AG08396 (cell line): ENCODE measurements at places on chromosomes 4 and X.

DNA sequence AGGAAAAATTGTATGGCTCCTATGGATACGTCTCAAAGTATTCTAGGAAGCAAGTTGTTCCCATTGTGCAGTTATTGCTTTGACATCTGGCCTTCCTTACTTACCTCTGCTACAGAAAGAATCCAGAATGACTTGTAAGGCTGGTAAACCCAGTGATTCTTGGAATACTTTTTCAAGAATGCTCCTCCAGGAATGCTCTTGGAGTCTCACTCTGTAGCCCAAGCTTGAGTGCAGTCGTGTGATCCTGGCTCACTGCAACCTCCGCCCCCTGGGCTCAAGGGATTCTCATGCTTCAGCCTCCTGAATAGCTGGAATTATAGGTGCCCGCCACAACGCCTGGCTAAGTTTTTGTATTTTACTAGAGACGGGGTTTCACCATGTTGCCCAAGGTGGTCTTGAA lies 38.1 kb downstream of the GAB1 start:
- no peak for DNase-seq

DNA sequence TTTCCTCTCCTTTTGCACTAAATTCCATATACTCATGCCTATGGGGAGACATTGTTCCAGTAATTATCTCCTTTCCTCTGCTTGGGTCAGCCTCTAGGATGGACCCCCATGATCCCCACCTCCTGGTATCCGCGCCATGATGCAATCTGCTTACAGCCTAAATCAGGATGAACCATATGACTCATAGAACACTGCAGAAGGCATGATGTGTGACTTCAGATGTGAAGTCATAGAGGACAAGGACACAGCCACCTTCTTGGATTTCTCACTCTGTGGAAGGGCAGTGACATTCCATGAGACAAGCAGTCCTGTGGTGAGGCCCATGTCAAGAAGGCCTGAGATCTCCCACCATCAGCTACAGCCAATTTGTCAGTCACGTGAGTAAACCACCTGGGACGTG lies 9.0 kb upstream of the TMEM144 start:
- DNase-seq, result no peak

DNA sequence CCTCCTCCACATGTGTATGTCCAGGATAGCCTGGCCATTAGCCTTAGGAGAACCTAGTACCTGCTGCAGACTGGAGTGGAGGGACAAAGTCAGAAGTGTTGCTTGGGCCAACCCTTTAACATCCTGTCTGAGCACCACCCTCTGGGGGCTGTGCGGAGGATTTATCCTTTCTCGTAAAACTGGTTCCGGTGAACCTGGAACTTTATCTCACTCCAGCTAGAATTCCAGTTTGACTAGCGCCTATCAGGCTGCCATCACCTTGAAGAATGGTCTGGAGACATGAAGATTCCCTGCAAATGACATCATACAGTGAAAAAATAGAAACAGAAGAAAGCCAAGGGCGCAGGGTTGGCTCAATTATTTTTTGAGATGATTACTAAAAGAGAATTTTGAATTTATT lies 4.0 kb downstream of the TCEAL8 start:
- DNase-seq, result no peak

DNA sequence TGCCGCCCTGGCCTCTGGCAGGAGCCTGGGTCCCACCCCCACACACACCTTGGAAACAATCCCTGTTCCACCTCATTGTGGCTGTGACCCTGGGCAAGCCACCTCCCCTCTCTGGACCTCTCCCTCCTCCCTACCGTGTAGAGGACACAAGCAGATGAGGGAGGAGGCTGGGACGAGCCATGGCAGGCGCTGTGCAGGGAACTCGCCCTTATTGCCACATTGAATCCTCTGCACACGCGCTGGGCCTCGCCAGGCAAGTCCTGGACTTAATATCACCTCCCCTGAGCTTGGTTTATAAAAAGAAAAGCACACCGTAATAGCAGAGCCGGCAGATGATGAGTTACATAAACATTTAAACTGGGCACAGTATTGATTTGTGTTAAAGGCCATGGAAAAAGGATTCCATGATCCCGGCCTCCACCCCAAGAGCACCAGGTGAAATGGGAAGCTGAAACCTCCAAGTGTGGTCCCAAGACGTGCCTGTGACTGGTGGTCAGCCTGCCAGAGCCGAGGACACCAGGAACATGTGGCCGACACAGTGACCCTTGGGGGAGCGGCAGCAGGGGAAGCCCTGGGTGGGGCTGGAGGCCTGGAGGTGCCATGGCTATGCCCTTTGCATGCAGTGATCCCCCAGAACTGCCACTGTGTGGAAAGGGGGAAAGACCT lies 81.1 kb downstream of the PPP2R2C start:
- DNase-seq, result no peak

GRCh38 chr4:178856139-178856800 lies 1414.0 kb upstream of the AGA start:
- no peak for DNase-seq

GRCh38 chr4:148302416-148302815 lies 139.8 kb downstream of the NR3C2 start:
- DNase-seq, result no peak

GRCh38 chr4:139664442-139664841 lies 1.2 kb upstream of the MGST2 start:
- no peak for DNase-seq

DNA sequence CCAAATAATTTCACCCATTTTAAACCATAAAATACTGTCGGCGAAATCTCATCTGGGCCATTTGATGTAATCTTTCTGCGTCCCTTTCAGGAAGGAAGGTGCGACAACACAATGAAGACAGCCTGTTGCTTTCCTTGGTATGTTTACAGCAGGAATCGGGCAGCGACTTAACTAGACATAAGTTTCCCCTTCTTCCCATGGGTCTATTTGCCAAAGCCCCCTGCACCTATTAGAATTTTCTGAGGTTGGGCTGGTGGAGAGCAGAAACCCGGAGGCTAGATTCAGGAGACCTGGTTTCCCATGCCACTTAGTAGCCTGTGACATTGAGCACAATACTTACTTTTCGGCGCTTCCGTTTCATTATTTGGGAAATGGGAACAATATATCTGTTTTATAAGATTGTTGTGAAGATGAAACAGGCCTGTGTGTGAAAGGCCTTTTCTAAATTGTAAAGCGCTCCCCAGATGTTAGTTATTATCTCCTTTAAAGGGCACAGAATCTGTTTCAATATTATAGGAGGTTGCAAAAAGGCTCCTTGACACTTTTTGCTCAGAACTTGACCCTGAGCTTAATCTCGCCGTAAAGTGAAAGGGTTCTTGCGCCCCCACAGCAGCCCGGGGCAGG lies 552 bp upstream of the AFF1 start:
- DNase-seq, result no peak

GRCh38 chr4:76804096-76804495 lies 93.8 kb downstream of the SOWAHB start:
- no peak for DNase-seq

DNA sequence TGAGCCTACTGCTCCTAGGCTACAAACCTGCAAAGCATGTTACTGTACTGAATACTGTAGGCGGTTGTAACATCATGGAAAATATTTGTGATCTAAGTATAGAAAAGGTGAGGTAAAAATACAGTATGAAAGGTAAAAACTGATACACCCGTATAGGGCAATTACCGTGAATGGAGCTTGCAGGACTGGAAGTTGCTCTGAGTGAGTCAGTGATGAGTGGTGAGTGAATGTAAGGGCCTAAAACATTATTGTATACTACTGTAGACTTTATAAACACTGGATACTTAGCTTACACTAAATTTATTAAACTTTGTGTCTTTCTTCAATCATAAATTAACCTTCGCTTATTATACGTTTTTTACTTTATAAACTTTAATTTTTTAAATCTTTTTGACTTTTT lies 3.7 kb downstream of the KIF4A start:
- DNase-seq, result no peak

GRCh38 chr4:88445252-88445651 lies 11.7 kb upstream of the HERC5 start:
- no peak for DNase-seq

DNA sequence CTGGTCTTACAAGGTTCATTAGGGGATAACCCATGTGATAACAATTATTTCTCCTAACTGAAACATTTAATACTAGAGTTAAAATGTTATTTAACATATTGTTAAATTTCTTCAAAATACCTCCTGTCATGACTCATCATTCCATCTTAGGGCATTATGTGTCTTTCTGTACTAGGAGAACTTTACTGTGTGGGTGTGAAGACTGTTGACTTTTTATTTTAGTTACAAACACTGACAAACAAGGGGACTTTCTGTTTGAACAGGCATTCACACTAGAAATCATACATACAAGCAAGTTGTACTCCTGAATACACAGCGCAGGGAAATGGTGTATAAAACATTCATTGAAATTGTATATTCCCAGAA lies 175.9 kb downstream of the FBXW7 start:
- DNase-seq, result no peak

DNA sequence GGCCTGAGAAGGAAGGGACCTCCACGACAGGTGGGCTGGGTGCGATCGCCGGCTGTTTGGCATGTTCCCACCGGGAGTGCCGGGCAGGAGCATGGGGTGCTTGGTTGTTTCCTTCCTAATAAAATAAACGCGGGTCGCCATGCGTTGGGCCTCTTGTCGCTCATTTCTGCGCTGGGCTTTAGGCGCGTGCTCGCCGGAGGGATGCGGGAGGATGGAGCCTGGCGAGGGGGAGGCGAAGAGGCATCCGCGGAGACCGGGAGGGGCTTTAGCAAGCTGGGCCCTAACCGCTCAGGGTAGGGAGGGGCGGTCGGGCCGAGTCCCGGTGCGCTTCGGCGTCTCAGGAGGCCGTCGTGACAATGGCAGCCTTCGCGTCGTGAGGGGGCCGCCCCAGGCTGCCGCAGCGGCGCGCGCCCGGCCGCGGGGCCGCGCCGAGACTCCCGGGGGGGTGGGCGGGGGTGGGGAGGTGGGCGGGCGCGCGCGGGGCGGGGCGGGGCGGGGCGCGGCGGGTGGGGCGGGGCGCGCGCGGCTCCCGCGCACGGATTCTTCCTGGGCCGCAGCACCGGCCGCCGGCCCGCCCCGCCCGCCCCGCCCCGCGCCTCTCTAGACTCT lies 476 bp upstream of the GDI1 start:
- peak; percentile 84 for DNase-seq

GRCh38 chr4:138999666-139000065 lies 15.9 kb upstream of the NOCT start:
- DNase-seq, result no peak

DNA sequence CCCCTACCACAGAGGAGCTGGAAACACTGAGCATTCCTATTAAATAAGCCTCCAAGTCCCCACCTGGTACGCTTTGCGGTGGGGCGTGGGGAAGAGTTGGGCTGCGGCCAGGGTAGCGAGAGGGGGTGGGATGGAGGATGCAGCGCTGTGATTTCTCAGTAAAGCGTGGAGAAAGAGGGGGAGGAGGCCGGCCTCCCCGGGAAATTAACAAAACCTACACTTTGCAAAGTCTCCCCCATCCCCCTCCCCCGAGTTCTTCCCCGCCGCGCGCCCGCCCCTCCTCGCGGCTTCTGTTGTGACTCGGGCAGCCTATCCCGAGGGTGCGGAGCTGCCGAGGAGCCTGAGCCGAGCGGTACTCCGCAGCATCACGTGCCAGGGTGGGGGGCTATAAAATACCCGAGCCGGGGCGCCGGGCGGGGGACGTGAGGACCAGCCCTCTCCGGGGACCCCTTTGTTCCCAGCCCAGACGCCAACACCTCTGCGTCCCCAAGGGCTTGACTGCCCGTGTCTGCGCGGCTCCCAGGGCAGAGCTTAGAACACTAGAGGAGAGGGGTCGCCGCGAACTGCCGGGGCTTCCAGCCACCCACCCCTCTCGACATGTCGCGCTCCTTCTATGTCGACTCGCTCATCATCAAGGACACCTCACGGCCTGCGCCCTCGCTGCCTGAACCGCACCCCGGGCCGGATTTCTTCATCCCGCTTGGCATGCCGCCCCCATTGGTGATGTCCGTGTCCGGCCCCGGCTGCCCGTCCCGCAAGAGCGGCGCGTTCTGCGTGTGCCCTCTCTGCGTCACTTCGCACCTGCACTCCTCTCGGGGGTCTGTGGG lies at the start of gene GSX2:
Gene GSX2 (plus strand): TSS at position 416 of the 827 bp plus-strand sequence. CDS start 182 bp downstream, at position 598.
- DNase-seq, result peak; percentile 56

- no peak for DNase-seq
These were observed 246.7 kb downstream of the GPAT3 start for GRCh38 chr4:83782591-83782990.
